Aorta (tissue), 5 donors: ENCODE measurements at places on chromosomes 5 and 9. TPM values are rescaled to one million over a fixed set of nuclear protein-coding genes. Genes with fewer than 3 reads are reported as not detected.
A peak's percentile ranks its signal among the peaks of the same experiment; 100 is the strongest.

TMEM267 gene
- polyA plus RNA-seq: 8.1 TPM

ZNF474 gene
- polyA plus RNA-seq: 0.08 TPM

DMRTA1 gene
- polyA plus RNA-seq: not detected

DNA sequence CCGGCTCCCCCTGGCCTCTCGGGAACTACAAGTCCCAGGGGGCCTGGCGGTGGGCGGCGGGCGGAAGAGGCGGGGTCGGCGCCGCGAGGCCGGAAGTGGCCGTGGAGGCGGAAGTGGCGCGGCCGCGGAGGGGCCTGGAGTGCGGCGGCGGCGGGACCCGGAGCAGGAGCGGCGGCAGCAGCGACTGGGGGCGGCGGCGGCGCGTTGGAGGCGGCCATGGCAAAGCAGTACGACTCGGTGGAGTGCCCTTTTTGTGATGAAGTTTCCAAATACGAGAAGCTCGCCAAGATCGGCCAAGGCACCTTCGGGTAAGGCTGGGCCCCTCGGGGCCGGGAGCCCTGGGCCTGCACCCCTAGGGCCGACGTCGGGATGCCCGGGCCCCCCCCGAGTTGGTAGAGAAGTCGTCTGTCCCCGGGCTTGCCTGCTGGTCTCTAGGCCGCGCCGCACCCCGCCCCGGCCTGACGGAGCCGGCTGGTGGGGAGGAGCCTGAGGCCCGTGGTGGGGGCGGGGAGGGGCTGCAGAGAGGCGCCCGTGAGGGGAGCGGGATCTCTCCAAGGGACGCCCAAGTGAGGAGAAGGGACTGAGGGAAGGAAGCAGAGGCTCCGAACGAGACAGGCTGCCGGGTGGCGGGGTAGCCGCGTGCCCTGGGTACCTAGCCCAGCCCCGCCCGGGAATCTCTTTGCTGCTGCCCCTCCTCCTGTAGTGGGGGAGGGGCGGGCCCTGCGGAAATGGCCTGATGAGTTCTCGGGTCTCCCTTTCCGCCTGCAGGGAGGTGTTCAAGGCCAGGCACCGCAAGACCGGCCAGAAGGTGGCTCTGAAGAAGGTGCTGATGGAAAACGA, at the start of gene CDK9:
Gene CDK9 (plus strand): TSS at position 102 of the 840 bp plus-strand sequence. CDS start 115 bp downstream, at position 217.
- peak; percentile 96 for DNase-seq
- H3K36me3 ChIP-seq: peaks cover 8% of the 10 kb centered on the region
- peak within 1 kb of the TSS; percentile 97 for H3K4me3 ChIP-seq
- H3K27ac ChIP-seq: peak within 1 kb of the TSS; percentile 60
- H3K27me3 ChIP-seq: no peaks in the 10 kb centered on the region

- DNase-seq: no peak
- H3K4me1 ChIP-seq: no peaks in the 10 kb centered on the region
- no peaks in the 10 kb centered on the region for H3K27me3 ChIP-seq
Observed at GRCh38 chr9:31119890-31120454, 1264.5 kb upstream of the ACO1 start.

DNA sequence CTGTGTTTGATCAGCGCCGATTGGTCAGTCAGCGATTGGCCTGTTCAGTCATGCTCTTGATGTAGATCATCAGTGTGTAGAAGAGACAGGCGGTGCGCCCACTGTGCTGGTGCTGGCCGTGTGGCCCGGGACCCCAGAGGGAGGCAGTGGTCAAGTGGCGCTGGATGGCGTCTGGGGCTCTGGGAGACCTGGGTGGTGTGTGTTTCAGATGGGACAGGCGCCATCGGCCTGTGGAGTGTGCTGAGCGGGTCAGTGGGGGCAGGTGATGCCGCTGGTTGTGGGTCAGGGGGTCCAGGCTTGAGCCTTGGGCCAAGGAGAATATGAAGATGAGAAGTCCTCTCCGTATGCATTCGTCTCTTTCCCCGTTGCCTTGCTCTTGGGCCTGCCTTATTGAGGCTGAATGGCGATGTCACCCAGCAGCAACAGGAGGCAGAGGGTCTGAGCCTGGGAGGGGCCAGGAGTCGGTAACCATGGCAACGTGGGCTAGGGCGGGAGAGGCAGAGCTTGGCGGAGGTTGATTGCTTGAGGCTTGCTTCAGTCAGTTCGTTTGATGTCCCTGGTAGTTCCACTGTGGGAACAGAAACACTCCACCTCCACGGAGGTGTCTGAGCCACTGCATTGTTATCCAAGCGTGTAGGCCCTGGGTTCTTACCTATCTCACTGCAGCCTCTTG, 117.8 kb upstream of the CACNA1B start:
- H3K4me1 ChIP-seq: no peaks in the 10 kb centered on the region
- no peaks in the 10 kb centered on the region for H3K27me3 ChIP-seq
- no peak overlapping the region for H3K4me3 ChIP-seq
- DNase-seq: no peak
